ENCODE measurements at places on chromosomes 2 and 18.

DNA sequence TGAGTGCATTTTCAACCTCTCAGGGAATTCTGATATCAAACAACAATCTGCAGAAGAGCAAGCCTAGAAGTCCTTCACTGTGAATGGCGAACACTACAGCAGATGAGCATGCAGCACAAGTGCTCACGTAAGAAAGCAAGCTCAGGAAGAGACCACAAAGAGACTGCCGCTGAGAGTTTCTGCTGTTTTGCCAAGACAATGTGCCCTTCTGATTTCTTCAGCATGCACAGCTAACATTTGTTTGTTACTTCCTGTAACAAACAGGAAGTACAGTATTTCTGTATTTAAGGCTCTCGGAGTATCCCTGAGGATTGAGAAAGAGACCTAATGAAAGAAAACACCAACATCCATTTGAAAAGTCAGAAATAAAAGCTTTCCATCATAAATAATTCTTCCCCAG lies 45.9 kb downstream of the MBOAT2 start:
- DNase-seq: no peak

DNA sequence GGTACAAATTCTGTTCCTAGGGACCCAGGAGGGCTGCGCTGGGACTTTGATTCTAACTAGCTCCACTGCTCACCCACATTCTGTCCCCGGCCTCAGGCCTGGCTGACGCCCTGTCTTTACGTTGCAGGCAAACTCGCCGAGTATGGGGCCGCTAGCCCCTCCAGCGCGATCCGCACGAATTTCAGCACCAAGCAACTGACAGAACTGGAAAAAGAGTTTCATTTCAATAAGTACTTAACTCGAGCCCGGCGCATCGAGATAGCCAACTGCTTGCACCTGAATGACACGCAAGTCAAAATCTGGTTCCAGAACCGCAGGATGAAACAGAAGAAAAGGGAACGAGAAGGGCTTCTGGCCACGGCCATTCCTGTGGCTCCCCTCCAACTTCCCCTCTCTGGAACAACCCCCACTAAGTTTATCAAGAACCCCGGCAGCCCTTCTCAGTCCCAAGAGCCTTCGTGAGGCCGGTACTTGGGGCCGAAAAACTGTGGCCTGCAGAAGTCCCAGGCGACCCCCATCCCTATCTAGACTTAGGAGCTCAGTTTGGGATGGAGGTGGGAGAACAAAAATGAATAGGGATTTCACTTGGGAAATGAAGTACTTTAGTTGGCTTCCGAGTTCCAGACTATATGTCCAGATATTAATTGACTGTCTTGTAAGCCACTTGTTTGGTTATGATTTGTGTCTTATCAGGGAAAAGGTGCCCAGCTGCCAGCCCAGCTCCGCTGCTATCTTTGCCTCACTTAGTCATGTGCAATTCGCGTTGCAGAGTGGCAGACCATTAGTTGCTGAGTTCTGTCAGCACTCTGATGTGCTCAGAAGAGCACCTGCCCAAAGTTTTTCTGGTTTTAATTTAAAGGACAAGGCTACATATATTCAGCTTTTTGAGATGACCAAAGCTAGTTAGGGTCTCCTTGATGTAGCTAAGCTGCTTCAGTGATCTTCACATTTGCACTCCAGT lies 1.5 kb downstream of the HOXD1 start:
- no peak for DNase-seq

DNA sequence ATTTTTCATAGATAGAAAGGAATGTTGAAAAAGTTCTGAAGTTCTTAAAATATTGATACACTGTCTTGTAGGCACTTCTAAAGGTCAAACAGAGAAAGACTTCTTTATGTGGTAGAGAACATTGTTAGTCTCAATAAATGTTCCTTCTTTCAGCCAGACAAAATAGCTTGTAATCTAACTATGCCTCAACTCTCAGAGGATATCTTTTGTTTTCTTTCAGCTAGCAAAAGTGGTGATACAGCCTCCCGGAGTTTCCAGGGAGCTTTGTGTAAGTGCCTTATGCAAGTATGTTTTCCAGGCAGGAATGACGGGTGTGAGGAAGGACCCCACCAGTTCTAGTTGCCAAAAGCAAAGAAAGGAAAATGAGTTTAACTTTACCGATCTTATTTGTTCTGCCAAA lies 452.1 kb upstream of the ST6GAL2 start:
- DNase-seq: no peak

DNA sequence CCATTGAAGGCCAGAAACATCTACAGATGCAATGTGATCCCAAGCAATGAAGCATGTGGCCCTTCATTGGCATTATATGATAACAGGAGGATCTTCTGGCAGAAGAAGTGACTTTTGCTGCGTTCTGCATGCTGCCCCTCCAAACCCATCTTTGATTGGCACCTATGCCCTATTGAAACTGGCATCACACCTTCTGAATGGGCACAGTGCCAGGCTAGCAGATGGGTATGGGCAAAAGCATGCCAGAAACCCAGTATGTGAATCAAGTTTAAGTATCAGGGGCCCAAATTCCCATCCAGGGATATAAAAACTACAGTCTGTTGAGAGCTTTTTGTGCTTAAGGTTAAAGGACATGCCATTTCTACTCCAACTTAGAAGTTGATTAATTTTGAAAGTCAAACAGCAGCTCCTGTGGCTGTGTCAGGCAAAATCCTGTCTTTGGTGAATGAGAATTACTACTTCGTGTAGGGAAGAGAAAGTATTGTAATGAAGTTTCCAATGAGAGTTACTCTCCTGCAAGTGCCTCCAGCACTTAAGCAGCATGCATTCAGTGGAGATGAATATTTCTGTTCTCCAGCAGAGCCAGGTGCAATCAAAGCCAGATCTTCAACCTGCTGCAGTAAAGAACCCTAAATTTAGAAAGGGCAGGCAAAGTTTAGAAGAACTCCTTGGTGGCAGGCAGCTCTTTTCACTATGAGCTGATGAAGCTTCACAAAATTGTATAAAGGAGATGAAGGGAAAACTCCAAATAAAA lies 8.6 kb downstream of the VRK2 start:
- peak; percentile 95 for DNase-seq

GRCh38 chr2:172586245-172586891 lies 30.5 kb downstream of the PDK1 start:
- no peak for DNase-seq

DNA sequence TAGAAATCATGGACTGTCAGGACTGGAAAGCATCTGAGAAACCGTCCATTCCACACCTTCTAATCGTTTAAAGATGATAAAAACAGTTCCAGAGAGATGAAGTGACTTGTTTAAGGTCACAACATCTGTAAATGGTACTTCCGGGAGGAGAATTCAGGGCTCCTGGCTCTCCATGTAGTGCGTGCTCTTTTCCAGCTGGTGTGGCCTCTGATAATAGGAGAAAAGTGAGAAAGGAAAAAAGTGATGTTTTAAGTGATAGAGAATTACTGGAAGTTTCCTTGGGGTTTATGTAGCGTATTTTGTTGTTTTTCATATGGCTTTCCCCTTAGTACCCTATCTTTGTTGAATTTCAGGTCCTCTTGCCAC lies 663 bp downstream of the C2orf49 start:
- no peak for DNase-seq

- no peak for DNase-seq
Measured at GRCh38 chr2:199883474-199884212, 27.4 kb upstream of the C2orf69 start.

GRCh38 chr2:147679955-147680531 lies 164.8 kb upstream of the ACVR2A start:
- DNase-seq: no peak

DNA sequence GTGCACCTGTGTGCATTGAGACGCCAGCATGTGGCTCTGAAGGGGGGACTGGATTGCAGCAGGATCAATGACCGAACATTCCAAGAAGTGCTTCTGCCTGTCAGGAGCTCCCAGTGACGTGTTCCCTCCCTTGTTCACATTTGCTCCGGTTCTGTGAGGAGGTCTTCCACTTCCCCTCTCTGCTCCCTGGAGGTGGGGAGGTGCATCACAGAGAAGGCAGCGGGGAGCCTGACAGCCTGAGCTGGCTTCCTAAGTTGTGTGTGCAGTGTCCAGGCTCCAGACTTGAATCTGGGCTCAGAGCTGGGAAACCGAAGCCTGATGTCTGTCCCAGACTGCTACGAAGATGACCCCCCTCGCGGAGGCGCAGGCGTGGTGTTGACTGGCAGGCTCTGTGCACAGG lies 171.0 kb downstream of the KLHL29 start:
- no peak for DNase-seq

- DNase-seq: no peak
Measured at GRCh38 chr2:189024901-189025618, 50.9 kb downstream of the COL3A1 start.

DNA sequence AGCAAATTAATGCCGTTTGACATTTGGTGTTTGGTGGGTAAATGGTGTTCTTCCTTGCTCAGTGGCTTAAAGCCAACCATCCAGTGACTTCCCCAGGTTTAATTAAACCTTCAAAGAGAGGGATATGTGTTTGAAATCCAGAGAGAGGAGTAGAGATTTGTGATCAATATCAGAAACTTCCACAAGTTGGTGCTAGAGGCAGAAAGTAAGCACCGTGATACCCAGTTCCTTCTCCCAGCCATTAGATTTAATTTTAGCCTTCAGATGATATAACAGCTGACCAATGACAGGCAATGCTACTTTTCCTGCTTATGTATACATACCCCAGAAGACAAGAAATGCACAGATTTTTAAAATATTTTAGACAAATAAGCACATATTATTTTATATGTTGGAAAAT lies 398.5 kb downstream of the CDH2 start:
- no peak for DNase-seq

GRCh38 chr2:120732506-120733237 lies 3.0 kb upstream of the GLI2 start:
- DNase-seq: no peak

DNA sequence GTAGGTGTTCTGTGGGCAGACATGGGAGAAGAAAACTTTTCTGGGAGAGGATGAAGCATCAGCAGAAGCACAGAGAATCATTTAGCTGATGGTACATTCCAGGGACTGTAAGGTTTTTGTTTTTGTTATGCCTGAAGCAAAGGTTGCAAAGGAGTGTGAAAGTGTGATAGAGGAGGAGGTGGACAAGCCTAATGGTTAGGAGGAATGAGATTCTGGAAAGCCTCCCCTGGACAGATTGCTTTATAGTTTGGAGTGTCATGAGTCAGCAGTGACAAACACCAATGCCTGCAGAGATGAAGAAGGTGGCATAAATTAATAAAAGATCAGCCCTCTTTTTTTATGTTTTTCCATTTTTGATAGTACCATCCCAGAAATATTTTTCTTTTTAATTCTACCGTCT lies 171.6 kb upstream of the BOD1L2 start:
- DNase-seq: no peak

DNA sequence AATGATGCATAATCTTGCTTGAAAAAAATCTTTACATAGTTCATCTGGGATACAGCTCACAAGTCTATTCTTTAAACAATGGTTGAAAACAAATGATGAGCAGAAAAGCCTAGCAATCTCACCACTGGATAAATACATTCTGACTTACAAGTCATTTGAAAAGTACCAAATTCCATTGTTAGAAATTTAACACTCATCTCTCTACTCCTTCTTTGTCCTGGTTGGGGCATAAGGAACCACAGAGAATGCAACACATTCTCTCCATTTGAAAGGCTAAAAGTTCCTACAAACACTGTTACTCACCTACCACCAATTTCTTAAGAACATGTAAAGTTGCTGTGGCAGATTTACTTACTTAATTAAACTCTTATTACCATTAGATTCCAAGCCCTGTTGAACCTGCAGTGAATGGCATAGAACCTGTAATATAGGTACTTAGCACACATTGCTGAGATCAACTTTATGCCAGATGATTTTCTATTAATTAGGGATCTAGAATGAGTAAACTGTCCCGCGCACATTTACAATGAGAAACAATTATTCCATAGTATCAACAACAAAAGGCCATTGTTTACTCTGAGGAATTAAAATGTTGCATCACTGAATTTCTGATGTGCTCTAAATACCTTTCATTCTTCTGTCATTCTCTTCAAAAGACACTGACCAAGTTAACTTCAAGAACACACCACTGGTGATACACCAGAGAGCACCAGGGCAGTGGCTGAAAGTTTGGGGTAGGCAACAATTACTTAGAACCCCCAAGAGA lies 69.6 kb downstream of the CABYR start:
- DNase-seq: no peak

DNA sequence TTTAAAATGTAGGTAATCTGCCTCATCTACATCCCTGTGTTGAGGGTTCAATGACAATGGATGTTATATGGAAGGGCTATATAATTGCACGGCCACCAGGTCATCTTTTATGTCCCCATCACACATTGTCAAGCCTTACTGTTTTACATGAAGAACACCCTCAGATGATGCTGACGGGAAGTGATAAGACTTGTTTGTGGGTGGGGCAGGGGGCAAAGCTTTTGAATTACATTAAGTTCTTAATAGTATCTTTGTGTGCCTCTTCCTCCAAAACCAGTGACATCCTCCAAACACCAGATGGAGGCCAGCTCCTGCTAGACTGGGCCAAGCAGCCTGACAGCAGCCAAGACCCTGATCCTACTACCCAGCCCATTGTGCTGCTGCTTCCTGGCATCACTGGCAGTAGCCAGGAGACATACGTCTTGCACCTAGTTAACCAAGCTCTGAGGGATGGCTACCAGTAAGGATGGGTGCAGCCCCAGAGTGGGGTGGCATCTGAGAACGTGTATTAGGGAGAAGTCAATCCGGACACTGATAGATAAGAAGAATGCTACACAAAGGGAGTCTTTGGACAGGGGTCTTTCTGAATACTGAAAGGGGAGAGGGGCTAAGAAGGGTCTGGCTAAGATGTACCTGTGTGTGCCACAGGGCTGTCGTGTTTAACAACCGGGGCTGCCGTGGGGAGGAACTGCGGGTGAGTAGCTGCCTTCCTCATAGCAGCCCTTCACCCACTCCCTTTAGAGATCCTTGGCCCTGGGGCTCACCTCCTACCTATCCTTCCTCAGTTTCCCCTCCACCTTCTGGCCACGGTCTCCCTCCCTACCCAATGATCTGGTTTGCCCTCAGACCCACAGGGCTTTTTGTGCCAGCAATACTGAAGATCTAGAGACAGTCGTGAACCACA lies 5.3 kb downstream of the ABHD1 start:
- no peak for DNase-seq

DNA sequence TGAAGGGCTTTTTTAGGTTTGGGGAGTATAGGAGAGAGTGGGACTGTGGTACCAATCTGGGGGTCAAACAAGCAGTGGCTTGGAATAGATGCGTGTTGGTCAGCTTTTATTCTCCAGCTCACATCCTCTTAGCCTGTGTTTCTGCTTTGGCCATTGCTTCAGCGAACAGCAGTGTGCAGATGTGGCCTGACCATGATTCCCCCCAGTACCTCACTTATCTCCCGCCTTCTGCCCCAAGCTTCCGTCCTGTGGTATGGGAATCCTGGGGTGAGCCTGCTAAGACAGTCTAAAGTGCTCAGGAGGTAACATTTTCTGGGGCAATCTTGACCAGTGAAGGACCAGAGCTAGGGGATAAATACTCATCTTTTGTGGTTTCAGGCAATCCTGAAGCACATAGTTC lies 84.9 kb upstream of the TNP1 start:
- DNase-seq: no peak

- DNase-seq: no peak
Measured at GRCh38 chr2:30764021-30764800, 43.0 kb downstream of the CAPN13 start.

- no peak for DNase-seq
Measured at GRCh38 chr2:220877491-220877890, 694.6 kb downstream of the EPHA4 start.

- DNase-seq: no peak
Measured at GRCh38 chr2:199975273-199975895, 20.0 kb downstream of the MAIP1 start.
